ENCODE measurements at places on chromosomes 1 and 21. TPM values are rescaled to one million over a fixed set of nuclear protein-coding genes. Genes with fewer than 3 reads are reported as not detected.

DNA sequence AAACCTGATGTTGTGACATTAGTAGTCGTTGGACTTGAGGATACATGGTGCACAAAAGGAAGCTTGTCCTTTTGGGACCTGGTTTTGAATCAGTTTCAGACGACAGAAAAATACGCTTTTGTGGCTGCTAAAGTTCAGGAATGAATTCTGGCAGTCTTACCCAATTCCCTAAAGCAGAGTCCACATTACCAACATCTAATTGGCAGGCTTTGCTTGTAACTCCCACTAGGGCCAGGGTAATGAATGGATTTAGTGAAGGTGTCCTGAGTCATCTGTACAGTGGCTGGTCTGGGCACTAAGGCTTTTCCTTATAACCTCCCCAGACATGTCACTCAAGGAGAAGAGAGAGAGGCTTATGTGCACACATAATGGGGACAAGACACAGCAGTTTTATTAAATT, 66.2 kb upstream of the RNPC3 start:
- H3K4me3 ChIP-seq = no peak overlapping the region
- no peak for DNase-seq
- H3K4me1 ChIP-seq = no peaks in the 10 kb centered on the region
- H3K27me3 ChIP-seq = no peaks in the 10 kb centered on the region

DNA sequence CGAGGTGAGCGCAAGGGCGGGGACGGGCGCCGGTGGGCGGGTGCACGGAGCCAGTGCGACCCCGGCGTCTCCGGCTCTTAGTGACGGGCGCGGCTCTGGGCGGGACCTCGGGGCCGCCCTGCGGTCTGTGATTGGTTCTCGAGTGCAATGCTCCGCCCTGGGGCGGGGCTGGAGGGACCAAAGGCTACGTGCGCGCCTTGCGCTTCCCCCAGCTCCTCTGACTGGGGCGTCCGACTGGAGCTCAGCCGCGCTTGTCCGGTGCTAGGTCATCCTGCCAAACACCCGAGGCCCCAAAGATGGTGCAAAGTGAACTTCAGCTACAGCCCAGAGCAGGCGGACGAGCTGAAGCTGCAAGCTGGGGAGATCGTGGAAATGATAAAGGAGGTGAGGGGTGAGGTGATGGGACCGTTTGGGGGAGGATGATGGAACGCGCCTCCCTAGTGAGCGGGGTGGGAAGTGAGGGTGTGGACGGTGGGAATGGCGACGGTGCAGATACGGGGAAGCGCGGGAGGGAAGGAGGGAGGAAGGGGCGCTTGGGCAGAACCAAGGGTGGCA, 811 bp downstream of the SH3D21 start:
- peak overlapping the region; percentile 20 for H3K4me3 ChIP-seq
- no peaks in the 10 kb centered on the region for H3K27me3 ChIP-seq
- peaks cover 19% of the 10 kb centered on the region for H3K4me1 ChIP-seq
- peak overlapping the region; percentile 16 for H3K27ac ChIP-seq
- DNase-seq = peak; percentile 92
- no peaks in the 10 kb centered on the region for H3K36me3 ChIP-seq

DNA sequence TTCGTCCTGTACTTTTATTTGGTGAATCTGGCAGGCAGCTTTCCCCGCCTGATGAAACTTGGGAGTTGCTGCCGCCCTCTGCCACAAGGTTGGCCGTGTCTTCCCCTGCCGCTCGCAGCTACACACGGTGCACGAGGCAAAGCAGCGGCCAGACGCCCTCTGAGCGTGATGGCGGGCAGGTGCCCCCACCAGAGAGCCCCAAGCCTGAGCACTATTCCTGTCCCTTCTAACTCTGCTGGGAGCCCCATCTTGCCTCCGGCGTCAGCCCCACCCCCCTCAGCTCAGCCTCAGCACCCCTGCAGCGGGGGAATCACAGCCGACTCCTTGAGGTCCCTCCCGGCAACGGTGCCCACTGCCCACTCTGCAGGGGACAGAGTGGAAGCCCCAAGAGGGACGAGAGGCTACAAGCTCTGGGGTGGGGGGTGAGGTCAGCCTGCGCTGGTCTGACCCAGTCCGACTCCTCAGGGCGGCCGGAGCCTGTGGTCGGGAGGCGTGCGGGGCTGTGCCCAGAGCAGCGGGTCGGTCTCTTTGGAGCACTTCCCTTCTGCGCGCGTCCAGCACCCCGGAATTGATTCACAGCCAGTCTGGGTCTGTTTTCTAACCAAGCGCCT, 41.3 kb downstream of the RIPK4 start:
- no peak for DNase-seq
- H3K4me3 ChIP-seq = no peak overlapping the region
- peaks cover 19% of the 10 kb centered on the region for H3K4me1 ChIP-seq
- no peaks in the 10 kb centered on the region for H3K36me3 ChIP-seq
- no peaks in the 10 kb centered on the region for H3K27me3 ChIP-seq
- H3K27ac ChIP-seq = no peak overlapping the region

The CTSS gene
- 30.6 TPM for total RNA-seq

All from body of pancreas (tissue), 4 donors.